ENCODE measurements at places on chromosomes 2 and 18.

GRCh38 chr18:62499263-62499650, 23.6 kb upstream of the ZCCHC2 start:
- DNase-seq, result no peak

GRCh38 chr2:41543726-41544125, 504.1 kb upstream of the PKDCC start:
- DNase-seq, result no peak

- no peak for DNase-seq
Observed at GRCh38 chr2:236608188-236608525, 38.5 kb downstream of the ACKR3 start.

- no peak for DNase-seq
Observed at GRCh38 chr2:29074411-29074810, at the start of gene PCARE. TSS of gene PCARE (minus strand) at chr2:29074523. CDS start at chr2:29074261, 262 bp downstream.

DNA sequence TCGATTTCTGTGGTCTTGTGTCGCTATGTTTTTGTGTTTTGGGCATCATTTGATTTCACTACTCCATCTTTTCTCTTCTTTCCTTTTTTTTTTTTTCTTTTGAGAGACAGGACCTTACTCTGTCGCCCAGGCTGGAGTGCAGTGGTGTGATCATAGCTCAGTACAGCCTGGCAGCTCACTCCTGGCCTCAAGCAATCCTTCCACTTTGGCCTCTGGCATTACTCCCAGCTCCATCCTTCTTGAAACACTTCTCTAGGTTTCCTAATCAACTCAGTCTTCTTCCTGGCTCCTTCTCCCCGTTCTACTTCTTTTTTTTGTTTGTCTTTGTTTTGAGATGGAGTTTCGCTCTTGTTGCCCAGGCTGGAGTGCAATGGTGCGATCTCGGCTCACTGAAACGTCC, 26.5 kb downstream of the TCF23 start:
- DNase-seq, result no peak

- no peak for DNase-seq
Observed at GRCh38 chr2:227163485-227163997, 464 bp downstream of the COL4A4 start.
